Naive thymus-derived CD8-positive, alpha-beta T cell (primary cell): ENCODE measurements at places on chromosomes 5 and 9. TPM values are rescaled to one million over a fixed set of nuclear protein-coding genes. Genes with fewer than 3 reads are reported as not detected.

PLAA gene
- 29.8 TPM for total RNA-seq

- peaks cover 11% of the 10 kb centered on the region for H3K4me1 ChIP-seq
- H3K27me3 ChIP-seq, result no peaks in the 10 kb centered on the region
- no peaks in the 10 kb centered on the region for H3K36me3 ChIP-seq
- no peak for DNase-seq
Measured at GRCh38 chr5:176400382-176401156, 12.0 kb downstream of the HIGD2A start.

TUBB4B gene
- 60.2 TPM for total RNA-seq

DNA sequence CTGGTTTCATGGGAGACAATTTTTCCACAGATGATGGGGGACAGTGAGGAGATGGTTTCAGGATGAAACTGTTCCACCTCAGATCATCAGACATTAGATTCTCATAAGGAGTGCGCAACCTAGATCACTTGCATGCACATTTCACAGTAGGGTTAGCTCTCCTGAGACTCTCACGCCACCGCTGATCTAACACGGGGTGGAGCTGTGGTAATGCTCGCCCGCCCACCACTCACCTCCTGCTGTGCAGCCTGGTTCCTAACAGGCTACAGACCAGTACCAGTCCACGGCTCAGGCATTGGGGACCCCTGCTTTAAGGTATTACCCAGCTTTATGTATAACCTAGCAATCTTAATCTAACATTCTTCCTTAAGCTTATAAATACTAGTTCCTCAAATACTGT is 35.6 kb downstream of the TTC39B start:
- no peak overlapping the region for H3K27ac ChIP-seq
- no peak for DNase-seq
- H3K4me3 ChIP-seq, result no peak overlapping the region
- peaks cover 13% of the 10 kb centered on the region for H3K36me3 ChIP-seq
- no peaks in the 10 kb centered on the region for H3K27me3 ChIP-seq

DNA sequence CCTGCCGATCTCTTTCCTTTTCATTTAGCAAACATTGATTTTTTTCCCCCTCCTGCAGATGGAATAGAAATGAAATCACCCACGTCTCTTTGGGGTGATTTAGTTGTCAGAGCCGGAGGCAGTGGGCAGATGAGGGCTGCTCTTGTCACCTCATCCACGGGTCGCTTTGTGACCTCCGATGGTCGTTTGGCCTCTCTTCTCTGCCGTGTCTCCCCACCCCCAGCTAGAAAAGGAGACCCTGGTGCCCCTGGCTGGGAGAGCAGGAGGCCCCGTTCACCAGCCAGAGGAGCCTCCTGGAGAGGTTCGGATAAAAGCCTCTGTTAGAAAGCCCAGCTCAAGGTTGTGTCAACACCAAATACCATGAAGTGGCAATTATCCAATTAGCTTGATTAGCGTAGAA is 21.6 kb upstream of the RXRA start:
- H3K4me1 ChIP-seq, result peaks cover 4% of the 10 kb centered on the region
- no peaks in the 10 kb centered on the region for H3K36me3 ChIP-seq
- H3K4me3 ChIP-seq, result no peak overlapping the region
- no peak for DNase-seq
- no peaks in the 10 kb centered on the region for H3K27me3 ChIP-seq

GRCh38 chr5:102532123-102532522 is 33.3 kb upstream of the SLCO6A1 start:
- H3K4me1 ChIP-seq, result peaks cover 7% of the 10 kb centered on the region
- H3K27me3 ChIP-seq, result peaks cover 3% of the 10 kb centered on the region
- no peak overlapping the region for H3K4me3 ChIP-seq
- no peak overlapping the region for H3K27ac ChIP-seq

DNA sequence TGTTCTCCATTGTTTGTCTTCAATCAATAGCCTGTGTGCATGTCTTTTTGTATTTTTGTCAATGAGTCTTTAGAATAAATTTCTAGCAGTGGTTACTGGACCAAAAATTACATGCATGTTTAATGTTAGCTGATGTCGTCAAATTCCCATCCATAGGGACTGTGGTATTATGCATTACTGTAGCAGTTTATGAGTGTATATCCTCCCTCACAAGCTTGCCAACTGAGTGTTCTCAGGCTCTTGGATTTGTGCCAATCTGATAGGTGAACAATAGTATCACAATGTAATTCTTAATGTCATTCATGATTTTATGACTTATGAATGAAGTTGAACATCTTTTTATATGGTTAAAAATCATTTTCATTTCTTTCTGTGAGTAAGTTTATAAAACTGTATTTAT is 13.0 kb downstream of the SNX24 start:
- H3K4me1 ChIP-seq, result no peaks in the 10 kb centered on the region
- DNase-seq, result no peak
- H3K4me3 ChIP-seq, result no peak overlapping the region
- no peaks in the 10 kb centered on the region for H3K36me3 ChIP-seq

DNA sequence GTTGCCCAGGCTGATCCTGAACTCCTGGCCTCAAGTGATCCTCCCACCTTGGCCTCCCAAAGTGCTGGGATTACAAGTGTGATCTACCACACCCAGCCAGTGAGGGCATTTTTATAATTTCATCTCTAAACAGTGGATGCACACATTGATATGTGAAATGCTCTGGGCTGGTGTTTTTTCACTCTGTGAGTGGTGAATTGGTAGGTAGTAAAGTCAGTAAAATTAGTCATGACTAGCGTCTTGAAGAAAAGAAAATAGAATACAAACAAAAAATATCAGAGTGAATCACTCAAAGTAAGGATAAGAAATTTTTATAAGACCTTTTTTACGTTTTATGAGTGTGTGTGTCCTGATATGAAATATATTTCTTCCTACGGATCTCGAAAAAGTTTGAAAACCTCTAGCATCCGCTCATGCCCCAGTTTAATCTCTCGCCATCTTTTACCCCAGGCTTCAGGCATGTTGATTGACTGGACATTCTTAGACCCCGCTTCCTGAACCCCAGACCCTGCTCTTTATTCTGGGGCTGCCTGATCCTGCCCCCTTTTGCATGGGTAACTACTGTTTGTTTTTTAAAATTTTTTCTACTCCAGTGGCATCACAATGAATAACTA is 14.0 kb downstream of the OSTF1 start:
- DNase-seq, result no peak
- H3K27me3 ChIP-seq, result no peaks in the 10 kb centered on the region
- peaks cover 72% of the 10 kb centered on the region for H3K4me1 ChIP-seq
- H3K36me3 ChIP-seq, result peaks cover 8% of the 10 kb centered on the region
- H3K27ac ChIP-seq, result peak overlapping the region; percentile 15

PRDM9 gene
- not detected for total RNA-seq

AGXT2 gene
- not detected for total RNA-seq

- no peak for DNase-seq
- no peaks in the 10 kb centered on the region for H3K27me3 ChIP-seq
- no peaks in the 10 kb centered on the region for H3K36me3 ChIP-seq
- peaks cover 18% of the 10 kb centered on the region for H3K4me1 ChIP-seq
Measured at GRCh38 chr9:95422650-95423049, 94.1 kb downstream of the PTCH1 start.

SH2D3C gene
- total RNA-seq, result 42.8 TPM

DNA sequence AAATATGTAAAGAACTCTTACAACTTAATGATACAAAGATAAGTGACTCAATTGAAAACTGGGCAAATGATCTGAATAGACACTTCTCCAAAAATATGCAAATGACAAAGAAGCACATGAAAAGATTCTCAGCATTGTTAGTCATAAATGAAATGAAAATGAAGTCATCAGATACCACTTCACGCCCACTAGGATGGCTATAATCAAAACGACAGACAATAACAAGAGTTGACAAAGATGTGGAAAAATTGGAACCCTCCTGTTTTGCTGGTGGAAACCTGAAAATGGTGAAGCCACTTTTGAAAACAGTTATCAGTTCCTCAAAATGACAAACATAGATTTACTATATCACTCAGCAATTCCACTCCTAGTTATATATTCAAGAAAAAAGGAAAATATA is 7.9 kb upstream of the SYK start:
- peaks cover 13% of the 10 kb centered on the region for H3K27me3 ChIP-seq
- no peak overlapping the region for H3K4me3 ChIP-seq
- H3K4me1 ChIP-seq, result peaks cover 37% of the 10 kb centered on the region
- H3K36me3 ChIP-seq, result no peaks in the 10 kb centered on the region

DNA sequence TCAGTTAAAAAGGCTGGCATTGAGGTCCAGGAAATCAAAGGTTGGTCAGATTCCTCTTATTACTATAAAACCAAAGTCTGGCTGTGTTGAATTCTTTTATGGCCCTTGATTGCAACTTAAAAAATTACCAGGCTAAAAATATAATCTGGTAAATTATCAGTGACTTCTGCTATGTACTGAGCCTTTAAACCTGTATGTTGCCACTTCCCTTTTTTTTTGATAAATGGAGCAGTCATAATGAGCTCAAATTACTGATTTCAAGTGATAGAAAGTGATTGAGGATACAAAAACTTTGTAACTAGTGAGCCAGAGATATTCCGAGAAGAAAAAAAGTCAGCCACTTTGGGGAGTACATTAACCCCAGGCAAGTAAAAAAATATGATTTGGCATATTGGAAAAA is 100.1 kb downstream of the GIN1 start:
- no peaks in the 10 kb centered on the region for H3K27me3 ChIP-seq
- no peak overlapping the region for H3K4me3 ChIP-seq
- peaks cover 3% of the 10 kb centered on the region for H3K36me3 ChIP-seq
- DNase-seq, result no peak
- H3K27ac ChIP-seq, result no peak overlapping the region

PCDH12 gene
- total RNA-seq, result not detected

GRCh38 chr5:28855626-28856025 is 1817.2 kb upstream of the CDH9 start:
- no peaks in the 10 kb centered on the region for H3K36me3 ChIP-seq
- no peaks in the 10 kb centered on the region for H3K27me3 ChIP-seq
- no peak overlapping the region for H3K27ac ChIP-seq
- no peak for DNase-seq

ARSB gene
- total RNA-seq, result 4.6 TPM

RETREG1 gene
- 78.7 TPM for total RNA-seq
